ENCODE measurements at places on chromosomes 7 and 10.

GRCh38 chr7:132650498-132650897, 74.2 kb upstream of the PLXNA4 start:
- H3K27me3 ChIP-seq: no peaks in the 10 kb centered on the region
- no peaks in the 10 kb centered on the region for H3K4me1 ChIP-seq
- no peak overlapping the region for H3K4me3 ChIP-seq
- H3K27ac ChIP-seq: no peak overlapping the region

DNA sequence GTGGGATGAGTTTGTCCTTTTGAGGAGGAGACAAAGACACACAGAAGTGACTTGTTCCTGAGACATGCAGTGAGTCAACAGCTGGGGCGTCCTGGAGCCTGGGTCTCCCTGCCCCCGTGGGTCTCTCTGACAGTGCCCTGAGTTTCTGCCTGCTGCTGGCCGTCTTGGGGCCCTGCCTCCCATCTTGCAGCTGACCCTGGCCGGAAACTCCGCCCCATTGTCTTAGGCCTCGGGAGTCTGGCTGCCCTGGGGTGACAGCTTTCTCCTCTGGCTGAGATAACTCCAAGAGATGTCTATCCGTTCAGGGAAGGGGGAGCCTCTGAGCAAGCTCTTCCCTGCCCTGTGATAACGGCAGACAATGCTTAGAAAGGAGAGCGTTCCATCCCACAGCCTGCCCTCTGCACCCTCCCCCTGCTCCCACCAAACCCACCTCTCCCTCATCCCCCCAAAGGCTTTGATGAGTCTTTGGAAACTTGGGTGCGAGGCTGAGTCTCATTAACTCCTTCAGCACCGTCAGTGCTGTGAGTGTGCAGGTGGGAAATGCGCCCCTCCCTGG, 69.5 kb upstream of the PODXL start:
- no peak overlapping the region for H3K4me3 ChIP-seq
- H3K36me3 ChIP-seq: no peaks in the 10 kb centered on the region
- no peak overlapping the region for H3K27ac ChIP-seq
- no peak for DNase-seq
- peaks cover 11% of the 10 kb centered on the region for H3K27me3 ChIP-seq

- H3K4me1 ChIP-seq: no peaks in the 10 kb centered on the region
- no peaks in the 10 kb centered on the region for H3K27me3 ChIP-seq
- no peak overlapping the region for H3K27ac ChIP-seq
- H3K36me3 ChIP-seq: no peaks in the 10 kb centered on the region
- DNase-seq: no peak
- no peak overlapping the region for H3K4me3 ChIP-seq
These were observed 330.2 kb upstream of the FZD1 start for GRCh38 chr7:90933984-90934383.

GRCh38 chr10:45513551-45513950, 139.5 kb downstream of the ALOX5 start:
- no peaks in the 10 kb centered on the region for H3K4me1 ChIP-seq
- H3K27ac ChIP-seq: no peak overlapping the region
- H3K4me3 ChIP-seq: no peak overlapping the region

DNA sequence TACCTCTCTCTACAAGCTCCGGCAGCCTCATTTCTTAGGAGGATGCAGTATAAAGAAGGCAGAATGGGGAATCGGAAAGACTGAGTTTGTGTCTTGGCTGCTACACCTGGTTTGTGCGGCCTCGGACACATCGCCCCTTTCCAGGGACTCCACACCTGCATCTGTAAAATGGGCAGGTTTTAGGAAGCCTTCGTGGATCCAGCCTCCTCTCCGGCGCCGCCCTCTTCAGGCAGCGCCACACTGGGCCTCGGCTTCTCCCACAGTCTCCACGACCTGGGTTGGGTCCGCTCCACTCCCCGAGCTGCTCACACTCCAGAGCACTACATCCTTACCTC, 341 bp downstream of the GOT1 start:
- H3K4me3 ChIP-seq: peak overlapping the region; percentile 80
- DNase-seq: no peak
- H3K27me3 ChIP-seq: no peaks in the 10 kb centered on the region
- H3K4me1 ChIP-seq: peaks cover 15% of the 10 kb centered on the region

GRCh38 chr10:119724593-119725516, 995 bp upstream of the INPP5F start:
- peaks cover 12% of the 10 kb centered on the region for H3K4me1 ChIP-seq
- no peaks in the 10 kb centered on the region for H3K36me3 ChIP-seq
- no peaks in the 10 kb centered on the region for H3K27me3 ChIP-seq
- peak overlapping the region; percentile 95 for H3K4me3 ChIP-seq

DNA sequence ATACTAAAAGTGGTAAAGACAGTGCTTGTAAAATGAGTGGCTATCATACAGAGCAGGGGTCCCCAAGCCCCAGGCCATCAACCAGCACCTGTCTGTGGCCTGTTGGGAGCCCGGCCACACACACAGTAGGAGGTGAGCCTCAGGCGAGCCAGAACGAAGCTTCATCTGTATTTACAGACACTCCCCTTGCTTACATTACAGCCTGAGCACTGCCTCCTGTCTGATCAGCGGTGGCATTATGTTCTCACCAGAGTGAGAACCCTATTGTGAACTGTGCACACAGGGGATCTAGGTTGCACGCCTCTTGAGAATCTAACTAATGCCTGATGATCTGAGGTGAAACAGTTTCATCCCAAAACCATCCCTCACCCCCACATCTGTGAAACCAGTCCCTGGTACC, 58.7 kb downstream of the ITGA8 start:
- no peaks in the 10 kb centered on the region for H3K4me1 ChIP-seq
- no peaks in the 10 kb centered on the region for H3K27me3 ChIP-seq
- no peak overlapping the region for H3K4me3 ChIP-seq
- H3K27ac ChIP-seq: no peak overlapping the region
- H3K36me3 ChIP-seq: no peaks in the 10 kb centered on the region

DNA sequence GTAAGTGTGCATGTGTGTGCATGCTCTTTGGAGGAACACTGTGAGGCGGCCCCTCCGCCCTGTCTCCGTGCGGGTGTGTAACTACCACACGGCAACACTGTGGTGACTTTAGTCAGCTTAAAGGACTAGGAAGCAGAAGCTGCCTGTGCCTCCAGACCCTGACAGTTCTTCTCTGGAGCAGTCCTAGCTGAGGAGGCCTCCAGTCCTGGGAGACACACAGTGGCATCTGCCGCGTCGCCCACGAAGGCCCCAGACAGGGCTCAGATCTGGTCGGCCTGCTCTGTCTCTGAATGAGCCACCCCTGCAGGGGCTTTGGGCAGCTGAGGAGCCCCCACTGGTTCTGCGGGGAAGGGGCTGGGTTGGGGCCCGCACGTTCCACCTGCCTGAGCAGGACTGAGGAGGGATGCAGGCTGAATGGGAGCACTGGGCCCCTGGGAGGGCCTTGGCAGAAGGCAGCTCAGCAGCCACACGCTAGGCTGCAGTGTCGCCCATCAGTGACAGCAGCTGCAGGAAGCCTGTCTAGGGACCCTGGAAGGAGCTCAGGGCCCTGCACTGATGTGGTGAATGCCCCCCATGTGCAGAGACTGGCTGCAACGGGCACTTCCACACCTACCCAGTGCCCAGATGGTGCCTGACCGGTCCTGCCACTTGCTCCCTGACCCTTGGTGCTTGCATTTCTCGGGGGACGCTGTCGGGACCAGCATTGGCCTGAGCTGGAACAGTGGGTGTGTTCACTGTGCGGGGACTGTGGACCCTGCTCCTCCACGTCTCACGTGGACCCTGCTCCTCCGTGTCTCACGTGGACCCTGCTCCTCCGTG, 27.3 kb upstream of the KNDC1 start:
- no peaks in the 10 kb centered on the region for H3K27me3 ChIP-seq
- H3K4me1 ChIP-seq: no peaks in the 10 kb centered on the region
- H3K27ac ChIP-seq: no peak overlapping the region
- DNase-seq: no peak

DNA sequence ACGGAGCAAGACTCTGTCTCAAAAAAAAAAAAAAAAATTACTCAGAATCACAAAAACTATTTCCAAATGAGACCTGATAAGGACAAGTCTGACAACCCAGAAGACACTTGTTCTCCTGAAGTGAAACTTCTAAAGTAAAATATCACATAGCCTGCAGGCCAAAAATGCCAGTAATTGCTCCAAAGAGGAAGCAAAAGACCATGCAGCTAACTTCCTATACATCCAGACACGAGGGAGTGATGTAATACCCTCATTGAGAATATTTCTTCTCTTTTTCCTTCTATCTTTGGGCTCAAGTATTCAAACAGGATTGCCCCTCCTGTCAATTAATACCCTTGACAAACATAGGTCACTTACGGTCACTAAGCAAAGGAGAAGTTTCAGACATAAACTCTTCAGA, 31.2 kb downstream of the ARMH3 start:
- no peak overlapping the region for H3K4me3 ChIP-seq
- H3K36me3 ChIP-seq: peaks cover 27% of the 10 kb centered on the region
- no peaks in the 10 kb centered on the region for H3K27me3 ChIP-seq
- H3K4me1 ChIP-seq: no peaks in the 10 kb centered on the region
- H3K27ac ChIP-seq: no peak overlapping the region

DNA sequence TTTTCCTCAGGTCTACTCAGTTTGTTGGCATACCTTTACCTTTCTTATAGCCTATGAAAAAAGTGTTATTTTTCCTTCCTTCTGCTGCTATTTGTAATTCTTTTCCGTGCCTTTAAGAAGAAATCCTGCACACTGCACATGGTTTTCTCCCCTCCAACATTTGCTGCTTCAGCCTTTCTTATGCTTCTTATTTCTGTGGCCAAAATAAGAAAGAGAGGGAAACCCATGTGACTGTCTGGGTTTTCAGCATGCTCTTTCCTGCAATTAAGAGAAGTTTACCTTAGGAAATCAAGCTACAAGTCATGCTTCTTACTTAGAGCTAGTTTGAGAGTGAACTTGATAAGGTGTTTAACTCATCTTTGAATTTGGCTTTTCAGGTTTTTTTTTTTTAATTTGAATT, 11.0 kb downstream of the TBC1D12 start:
- H3K27ac ChIP-seq: no peak overlapping the region
- DNase-seq: no peak
- H3K36me3 ChIP-seq: no peaks in the 10 kb centered on the region
- H3K4me3 ChIP-seq: no peak overlapping the region

DNA sequence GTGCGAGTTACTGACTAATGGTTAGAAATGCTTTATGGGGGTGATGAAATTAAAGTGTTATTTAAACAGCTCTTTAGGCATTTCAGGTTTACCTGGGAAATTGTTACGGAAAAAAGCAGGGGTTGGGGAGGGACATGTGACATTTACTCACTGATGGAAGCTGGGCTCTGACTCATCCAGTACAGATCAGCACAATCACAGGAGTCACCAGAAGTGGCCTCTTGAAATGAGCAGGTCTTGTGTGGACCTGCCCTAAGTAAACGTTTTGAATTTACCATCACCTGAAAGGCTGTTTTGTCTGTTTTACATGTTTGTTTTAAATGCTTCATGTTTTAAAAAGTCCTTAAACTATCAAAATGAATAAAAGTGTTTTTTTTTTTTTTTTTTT, 2.3 kb downstream of the GLRX3 start:
- no peaks in the 10 kb centered on the region for H3K27me3 ChIP-seq
- H3K36me3 ChIP-seq: peaks cover 3% of the 10 kb centered on the region
- H3K4me1 ChIP-seq: peaks cover 17% of the 10 kb centered on the region
- H3K27ac ChIP-seq: no peak overlapping the region

DNA sequence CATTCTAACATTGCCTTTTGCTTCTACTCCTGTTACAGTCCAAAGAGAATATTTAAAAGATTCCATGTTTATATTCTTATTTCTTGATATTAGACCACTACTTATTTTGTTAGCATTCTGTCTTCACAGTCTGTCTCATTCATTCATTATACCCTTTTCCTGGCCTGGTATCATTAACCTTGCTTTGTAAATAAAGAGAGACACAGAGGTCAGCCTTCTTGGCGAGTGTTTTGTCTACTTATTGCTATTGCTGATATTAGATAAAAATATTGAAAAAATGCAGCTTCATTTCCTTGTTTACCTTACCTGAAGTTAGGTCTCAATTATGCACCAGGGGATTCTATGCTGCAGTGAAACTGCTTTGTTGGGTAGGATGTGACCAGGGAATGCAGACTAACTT, 179.2 kb downstream of the NXPH1 start:
- H3K4me1 ChIP-seq: no peaks in the 10 kb centered on the region
- no peaks in the 10 kb centered on the region for H3K27me3 ChIP-seq
- H3K36me3 ChIP-seq: no peaks in the 10 kb centered on the region

GRCh38 chr7:113891828-113892227, 27.0 kb downstream of the PPP1R3A start:
- no peak overlapping the region for H3K27ac ChIP-seq
- H3K4me3 ChIP-seq: no peak overlapping the region
- H3K36me3 ChIP-seq: no peaks in the 10 kb centered on the region
- no peak for DNase-seq
- no peaks in the 10 kb centered on the region for H3K27me3 ChIP-seq

DNA sequence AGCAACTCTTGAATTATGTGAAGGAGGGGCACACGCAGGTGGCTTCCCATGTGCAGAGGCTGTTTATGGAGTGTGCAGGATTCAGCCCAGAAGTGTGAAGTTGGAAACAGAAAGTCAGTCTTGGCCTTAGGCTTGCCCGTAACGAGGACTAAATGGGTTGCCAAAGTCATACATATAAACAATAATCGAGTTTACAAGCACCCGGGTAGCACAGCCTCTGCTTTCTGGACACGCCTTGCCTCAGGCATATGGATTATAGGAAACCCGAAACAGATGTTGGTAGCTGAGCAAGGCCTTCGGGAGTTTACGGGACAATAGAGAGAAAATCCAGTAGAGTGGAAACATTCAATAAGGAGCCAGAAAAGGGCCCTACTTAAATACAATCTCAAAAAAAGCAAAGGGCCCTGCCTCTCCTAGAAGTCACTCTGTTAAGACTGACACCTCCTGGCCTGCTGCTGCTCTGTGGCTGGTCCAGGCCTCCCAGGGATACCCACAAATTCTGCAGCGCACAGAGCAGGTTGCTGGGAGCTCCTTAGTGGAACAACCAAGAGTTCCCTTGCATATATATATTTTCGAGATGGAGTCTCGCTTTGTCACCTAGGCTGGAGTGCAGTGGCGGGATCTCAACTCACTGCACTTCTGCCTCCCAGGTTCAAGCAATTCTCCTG, 48.5 kb downstream of the SMKR1 start:
- H3K27me3 ChIP-seq: no peaks in the 10 kb centered on the region
- no peak for DNase-seq

DNA sequence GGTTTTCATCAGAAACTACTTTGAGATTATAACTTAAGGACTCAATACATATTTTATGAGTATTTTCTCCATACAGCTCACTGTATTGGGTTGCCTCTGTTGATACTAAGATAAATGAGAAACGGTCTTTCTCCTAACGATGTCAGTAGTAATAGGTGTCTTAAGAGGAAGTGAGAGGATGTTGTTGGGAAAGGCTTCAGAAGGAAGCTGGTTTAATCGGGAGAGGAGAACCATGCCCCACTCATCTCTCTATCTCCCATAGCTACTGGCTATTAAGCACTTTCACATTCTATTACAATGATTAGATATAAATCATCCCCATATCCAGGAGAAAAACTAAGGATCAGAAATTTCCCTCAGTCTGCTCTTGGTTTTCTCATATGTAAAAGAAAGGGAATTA, 2.0 kb downstream of the CLEC5A start:
- no peaks in the 10 kb centered on the region for H3K4me1 ChIP-seq
- H3K27me3 ChIP-seq: no peaks in the 10 kb centered on the region
- no peaks in the 10 kb centered on the region for H3K36me3 ChIP-seq
- H3K27ac ChIP-seq: no peak overlapping the region

- H3K27me3 ChIP-seq: peaks cover 2% of the 10 kb centered on the region
- DNase-seq: no peak
- no peak overlapping the region for H3K4me3 ChIP-seq
- H3K27ac ChIP-seq: no peak overlapping the region
- no peaks in the 10 kb centered on the region for H3K4me1 ChIP-seq
- no peaks in the 10 kb centered on the region for H3K36me3 ChIP-seq
These were observed 11.6 kb upstream of the GOLGA7B start for GRCh38 chr10:97838091-97838490.

GRCh38 chr10:7054915-7055314, 355.9 kb downstream of the SFMBT2 start:
- no peak for DNase-seq
- H3K36me3 ChIP-seq: no peaks in the 10 kb centered on the region
- H3K27me3 ChIP-seq: no peaks in the 10 kb centered on the region
- H3K4me3 ChIP-seq: no peak overlapping the region
- H3K4me1 ChIP-seq: no peaks in the 10 kb centered on the region
